GM12864 (cell line): ENCODE measurements at places on chromosomes 1 and 21.

- DNase-seq = no peak
Observed at GRCh38 chr1:188517139-188517538, 1688.4 kb downstream of the PLA2G4A start.

DNA sequence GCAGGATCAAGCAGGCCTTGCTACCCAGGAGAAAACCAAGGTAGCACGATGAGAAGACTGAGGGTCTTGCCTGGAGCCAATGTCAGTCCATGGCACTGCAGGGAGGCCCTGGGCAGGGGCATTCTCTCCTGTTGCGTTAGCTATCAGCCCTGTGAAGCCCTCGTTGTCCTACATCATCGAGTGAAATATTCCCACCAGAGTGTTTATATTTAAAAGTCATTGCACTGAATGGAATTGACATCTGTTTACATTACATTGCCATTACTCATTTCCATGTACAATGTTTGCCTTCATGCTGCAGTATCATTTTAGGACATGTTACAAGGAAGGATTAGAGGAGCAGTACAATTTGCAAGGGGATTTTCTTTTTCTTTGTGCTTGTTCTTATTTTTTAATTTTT is 243.9 kb downstream of the KAZN start:
- DNase-seq = no peak

DNA sequence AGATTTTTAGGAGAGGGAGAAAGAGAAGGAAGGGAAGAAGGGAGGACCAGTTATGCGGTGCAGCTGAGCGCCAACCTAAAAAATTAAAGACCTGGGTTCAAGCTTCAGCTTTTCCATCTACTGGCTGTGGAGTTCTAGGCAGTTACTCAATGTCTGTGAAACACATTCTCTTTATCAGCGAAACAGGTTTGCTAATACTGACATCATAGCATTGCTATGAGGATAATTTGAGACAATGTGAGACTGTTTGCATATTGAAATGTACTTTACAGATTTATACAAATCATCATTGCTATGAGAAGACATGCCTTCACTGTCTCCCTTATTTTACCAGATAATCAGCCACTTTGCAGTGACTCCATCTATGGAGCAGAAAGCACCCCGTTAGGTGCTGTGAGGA is 222.9 kb upstream of the SGIP1 start:
- no peak for DNase-seq

DNA sequence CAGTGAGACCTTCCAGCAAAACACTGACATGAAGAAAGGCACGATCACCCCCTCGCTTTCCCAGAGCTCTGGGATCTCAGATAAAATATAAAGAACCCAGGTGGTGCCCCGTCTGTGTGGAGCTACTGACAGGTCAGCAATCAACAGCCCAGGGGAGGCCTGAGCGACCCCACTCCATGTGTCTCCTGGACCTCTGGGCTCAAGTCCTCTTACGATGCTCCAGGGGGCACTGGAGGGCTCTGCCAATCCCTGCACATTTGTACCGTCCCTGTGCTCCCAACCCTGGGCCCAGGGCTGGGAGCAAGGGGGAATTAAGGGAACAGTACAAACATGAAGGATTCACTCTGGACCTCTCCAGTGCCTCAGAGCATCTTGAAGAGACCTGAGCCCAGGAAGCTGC is 12.5 kb downstream of the S100A7A start:
- DNase-seq = no peak

GRCh38 chr1:92443893-92444292 is 42.8 kb downstream of the GFI1 start:
- no peak for DNase-seq

DNA sequence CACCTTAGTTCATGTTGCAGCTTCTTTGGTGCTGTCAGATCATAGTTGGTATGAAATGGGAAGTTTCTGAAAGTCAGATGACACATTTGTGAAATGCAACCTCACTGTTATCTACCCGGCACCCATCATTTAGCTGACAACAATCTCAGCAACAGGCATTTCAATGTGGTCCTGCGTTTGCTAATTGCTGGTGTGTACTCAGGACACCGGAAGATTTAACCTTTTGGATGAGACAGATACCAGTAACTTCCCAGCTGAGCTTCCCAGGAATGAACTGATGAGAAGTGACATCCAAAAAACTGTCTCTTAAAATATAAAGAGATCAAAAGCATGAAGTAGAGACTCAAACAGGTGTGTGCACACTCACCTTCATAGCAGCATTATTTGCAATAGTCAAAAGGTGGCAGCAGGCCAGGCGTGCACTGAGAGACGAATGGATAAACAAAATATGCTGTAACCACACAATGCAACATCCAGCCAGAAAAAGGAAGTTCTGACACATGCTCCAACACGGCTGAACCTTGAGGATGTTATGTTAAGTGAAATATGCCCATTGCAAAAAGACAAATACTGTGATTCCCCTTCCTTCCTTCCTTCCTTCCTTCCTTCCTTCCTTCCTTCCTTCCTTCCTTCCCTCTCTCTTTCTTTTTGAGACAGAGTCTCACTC is 7.9 kb upstream of the CLDN14 start:
- DNase-seq = no peak

DNA sequence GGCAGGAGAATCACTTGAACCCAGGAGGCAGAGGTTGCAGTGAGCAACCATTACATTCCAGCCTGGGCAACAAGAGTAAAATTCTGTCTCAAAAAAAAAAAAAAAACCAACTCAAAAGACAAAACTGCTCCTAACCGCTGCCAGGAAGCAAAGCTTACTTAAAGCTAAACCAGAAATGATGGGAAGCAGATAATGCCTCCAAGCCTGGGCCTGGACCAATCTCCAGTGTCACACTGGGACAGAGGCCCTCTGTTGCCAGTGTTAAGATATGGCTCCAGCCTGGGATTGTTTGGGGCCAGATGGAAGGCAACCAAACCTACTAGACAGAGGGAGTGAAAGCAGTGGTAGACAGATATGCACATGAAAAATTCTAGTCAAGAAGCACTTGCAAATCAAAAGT is 36.9 kb downstream of the NSL1 start:
- DNase-seq = no peak

GRCh38 chr1:104699433-104699832 is 949.7 kb downstream of the AMY1C start:
- no peak for DNase-seq

DNA sequence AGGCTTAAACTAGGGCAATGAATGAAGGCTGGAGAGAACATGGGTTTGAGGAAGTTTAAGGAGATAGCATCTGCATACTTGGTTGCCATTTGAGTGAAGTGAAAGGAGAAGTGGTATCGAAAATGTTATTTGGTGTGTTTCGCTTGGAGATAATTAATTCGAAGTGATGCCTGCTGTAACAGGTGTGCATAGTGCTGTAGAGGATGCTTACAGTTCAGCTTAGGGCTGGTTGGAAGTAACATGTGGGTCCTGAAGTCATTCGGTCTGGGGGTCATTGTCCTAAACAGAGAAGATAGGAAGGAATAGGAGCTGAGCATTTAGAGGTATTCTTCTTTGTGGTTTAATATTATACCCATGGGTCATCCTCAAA is 301 bp upstream of the NUDT17 start:
- peak; percentile 70 for DNase-seq

DNA sequence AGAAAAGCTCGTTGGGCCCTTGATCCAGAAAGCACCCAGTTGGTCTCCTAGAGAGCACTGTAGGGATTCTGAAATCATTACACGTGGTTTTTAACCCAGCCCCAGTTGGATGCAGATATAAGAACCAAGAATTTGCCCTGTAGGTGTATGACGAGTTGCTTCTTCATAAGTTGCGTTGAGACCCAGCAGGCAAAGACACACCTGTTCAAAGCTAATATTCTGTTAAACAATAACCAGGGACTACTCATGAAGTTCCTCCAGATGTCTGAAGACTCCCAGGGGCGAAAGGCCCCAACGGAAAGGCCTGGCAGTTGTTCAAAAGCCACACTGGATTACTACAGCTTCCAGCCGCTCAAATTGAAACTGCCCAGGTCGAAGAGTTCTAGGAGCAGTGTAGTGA is 88.6 kb upstream of the HNRNPU start:
- DNase-seq = no peak

- DNase-seq = no peak
Observed at GRCh38 chr1:199163670-199164069, 524.8 kb downstream of the PTPRC start.

DNA sequence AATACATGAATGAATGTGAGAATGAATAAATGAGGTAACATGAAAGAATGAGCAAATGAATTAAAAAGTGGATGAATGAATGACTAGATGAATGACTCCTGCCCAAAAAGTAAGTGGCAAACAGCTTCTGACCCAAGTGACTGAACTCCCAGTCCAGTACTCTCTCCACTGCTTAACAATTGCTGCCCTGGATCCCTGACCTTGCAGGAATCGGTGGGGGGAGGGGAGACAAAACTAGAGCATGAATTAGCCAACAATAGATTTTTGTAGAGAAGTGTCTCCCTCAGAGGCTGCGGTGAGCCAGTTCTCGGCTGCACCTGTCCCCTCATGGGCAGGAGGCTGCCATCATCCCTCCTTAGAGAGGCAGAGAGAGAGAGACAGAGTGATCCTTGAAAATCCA is 5.9 kb upstream of the GRIK3 start:
- no peak for DNase-seq

DNA sequence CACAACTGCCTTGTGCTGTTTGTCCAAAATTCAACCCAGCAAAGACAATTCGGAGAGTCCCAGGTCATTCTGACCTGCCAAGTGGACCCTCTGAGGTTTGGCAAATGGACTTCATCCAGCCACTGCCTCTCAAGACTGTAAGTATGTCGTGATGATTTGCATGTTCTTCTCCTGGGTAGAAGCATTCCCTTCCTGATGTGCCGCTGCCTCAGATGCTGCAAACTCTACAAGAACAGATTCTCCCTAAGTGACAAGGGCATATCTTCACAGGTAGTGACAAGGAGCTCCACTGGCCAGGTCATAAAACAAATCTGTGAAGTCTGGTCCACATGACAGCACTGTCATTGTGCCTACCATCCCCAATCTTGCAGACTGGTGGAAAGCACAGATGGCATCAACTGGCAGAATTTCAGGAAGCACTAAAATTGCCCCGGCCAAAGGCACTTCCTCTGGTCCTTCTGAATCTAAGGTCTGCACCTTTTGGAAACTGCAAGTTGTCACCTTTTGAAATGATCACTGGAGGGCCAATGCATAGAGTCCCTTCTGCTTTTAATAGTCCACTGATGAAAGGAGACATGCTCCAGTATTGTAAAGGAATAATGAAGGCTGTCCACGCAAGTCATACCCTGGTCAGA is 27.4 kb downstream of the POFUT2 start:
- no peak for DNase-seq

- DNase-seq = no peak
Observed at GRCh38 chr1:3318329-3318728, 136.1 kb upstream of the ARHGEF16 start.

GRCh38 chr1:164610538-164611222 is 51.7 kb downstream of the PBX1 start:
- no peak for DNase-seq

DNA sequence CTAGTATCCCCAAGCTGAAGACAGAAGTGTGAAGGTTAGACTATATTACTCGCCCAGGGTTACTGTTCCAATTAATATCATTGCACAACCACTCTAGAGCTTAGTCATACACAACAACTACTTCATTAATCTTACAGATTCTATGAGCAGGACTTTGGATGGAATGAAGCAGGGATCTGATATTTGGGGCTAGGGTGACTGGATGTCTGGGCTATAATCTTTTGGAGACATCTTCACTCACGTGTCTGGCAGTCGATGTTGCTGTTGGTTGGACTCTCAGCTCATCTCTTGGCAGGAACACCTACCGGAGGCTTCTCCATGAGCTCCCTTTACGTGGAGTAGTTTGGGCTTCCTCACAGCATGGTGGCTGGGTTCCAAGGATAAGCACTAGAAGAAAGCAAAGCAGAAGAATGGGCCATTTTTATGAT is 519.2 kb upstream of the B3GALT2 start:
- no peak for DNase-seq

DNA sequence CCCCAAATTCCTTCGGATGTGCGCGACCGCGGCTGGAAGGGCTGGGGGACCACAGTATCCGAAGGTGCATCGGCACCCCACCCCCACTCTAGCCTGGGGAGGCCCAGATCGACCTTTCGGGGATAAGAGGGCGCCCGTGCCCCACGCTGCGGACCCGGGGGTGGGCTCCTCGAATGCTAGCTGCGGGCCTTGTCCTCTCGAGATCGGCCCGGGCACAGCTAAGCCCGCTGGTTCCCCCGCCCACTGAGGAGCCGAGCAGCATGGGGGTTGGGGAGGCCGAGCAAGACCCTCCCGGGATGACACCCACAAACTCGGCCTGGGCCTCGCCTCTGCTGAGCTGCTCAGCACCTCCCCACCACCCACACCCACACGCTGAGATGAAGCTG is 653 bp upstream of the IFFO2 start:
- DNase-seq = no peak

DNA sequence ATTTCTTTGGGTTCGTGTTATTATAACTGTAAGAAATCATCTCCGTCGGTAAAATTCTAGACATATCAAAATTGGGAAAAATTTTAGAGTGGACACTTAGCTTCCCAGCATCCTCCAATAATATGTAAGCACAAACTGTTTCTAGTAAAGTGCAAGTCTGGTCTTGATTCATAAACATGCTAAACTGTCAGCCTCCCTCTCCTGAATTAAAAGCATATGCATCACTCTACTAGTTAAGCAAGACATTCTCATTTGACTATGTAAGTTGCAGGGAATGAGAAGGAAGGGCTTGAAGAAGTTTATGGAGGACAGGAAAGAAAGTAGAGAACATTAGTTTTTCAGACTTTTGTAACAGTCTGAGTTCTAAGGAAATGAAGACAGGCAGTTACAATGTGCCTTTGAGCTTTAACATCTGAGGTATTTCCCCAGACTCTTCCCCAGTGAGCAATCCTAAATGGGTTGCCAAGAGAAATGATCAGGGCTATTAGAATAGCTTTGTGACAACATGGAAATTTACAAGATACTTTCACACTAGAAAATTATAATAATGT is 90.0 kb downstream of the TYW3 start:
- DNase-seq = no peak

DNA sequence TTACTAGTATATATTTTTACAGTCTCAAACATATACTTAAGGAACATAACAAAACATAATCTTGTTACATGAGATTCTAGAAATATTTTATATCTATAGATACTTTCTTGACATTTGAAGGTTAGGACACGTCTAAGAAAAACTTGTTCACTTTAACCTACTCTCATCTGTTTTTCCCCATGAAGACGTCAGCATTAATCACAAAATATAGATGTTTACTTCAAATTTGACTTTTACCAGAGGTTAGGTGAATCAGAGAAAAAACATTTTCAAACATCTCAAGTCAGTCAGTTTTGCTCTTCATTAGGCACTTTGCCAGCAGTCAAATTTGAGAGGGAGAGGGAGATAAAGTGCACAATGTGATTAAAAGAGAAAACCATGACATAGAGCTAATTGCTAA is 47.7 kb downstream of the BRINP3 start:
- DNase-seq = no peak

- no peak for DNase-seq
Observed at GRCh38 chr1:211910913-211911485, 80.4 kb upstream of the LPGAT1 start.
